ENCODE measurements at places on chromosomes 11 and 22. TPM values are rescaled to one million over a fixed set of nuclear protein-coding genes. Genes with fewer than 3 reads are reported as not detected.

PTPN5 gene
- total RNA-seq: not detected

DNA sequence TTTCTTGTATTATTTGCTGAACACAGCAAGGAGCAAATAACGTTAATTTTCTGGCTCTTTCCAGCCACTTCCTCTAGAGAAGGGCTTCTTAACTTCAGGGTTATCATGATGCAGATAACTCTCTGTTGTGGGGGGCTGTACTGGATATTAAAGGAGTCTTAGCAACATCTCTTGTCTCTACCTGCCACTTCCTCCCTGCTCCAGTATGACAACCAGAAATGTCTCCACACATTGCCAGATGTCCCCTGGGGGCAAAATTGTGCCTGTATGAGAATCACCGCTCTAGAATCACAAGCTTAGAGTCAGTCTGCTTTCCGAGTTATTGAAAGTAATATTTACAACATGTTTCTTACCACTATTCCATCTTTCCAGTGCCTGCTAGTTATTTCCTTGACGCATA lies 6.8 kb downstream of the JRKL start:
- no peak for DNase-seq

GRCh38 chr11:76629853-76630599 lies 40.5 kb downstream of the LRRC32 start:
- no peak for DNase-seq

DNA sequence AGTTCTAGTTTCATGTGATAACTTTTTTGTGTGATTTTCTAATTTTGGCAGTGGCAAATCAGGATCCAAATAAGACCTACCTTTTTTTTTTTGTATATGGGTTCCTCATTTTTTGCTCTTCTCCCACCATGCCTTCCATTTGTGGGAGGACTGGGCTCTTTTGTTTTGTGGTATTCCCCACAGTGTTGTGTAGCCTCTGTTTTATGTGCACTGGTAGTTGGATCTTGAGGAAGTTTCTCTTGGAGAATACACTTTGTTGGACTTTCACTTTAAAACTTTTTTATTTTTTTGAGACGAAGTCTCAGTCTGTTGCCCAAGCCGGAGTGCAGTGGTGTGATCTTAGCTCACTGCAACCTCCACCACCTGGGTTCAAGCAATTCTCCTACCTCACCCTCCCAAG lies 39.7 kb downstream of the PPP6R3 start:
- no peak for DNase-seq

GRCh38 chr11:37533830-37534229 lies 935.8 kb upstream of the RAG2 start:
- DNase-seq: no peak

Data from naive thymus-derived CD4-positive, alpha-beta T cell (primary cell).